Caco-2 (cell line): ENCODE measurements at places on chromosomes 2 and 18. TPM values are rescaled to one million over a fixed set of nuclear protein-coding genes. Genes with fewer than 3 reads are reported as not detected.

DNA sequence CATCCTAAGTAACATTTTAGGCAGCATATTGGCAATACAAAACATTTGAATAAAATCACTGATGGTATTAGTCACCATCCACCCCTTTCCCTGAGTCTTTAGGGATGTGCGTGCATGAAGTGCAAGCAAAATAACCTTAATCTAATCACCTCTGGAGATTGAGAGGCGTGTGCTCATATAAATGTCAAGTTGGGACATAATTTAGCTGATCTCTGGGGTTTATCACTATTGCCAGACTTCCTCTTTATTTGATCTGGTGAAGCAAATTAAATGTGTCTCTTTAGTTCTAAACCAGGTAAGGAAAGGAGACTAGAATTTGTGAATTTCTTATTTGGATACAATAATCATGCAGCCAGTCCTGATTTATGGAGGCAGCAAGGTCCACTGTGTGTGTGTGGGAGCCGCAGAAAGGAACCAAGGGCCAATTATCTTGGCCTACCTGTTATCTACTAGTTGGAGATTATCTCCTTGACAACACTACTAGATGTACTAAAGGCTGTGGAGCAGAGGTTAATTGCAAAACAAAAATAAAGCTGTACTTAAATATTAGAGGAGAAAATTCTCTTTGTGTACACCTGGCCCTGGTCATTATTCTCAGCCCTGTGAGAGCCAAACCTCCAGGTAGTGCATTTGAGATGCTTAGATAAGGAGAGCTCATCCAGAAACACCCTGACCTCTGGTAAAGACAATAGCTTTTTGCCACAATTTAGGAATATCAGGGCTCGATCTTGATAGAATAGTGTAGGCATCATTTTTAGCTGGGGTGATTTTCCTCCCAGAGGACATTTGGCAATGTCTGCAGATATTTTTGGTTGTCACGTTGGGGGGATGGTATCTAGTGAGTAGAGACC lies 78.2 kb downstream of the HRH4 start:
- DNase-seq: peak; percentile 34

- no peak for DNase-seq
Observed at GRCh38 chr2:99031481-99031880, 95.5 kb upstream of the CRACDL start.

GRCh38 chr2:68762100-68762499 lies 27.5 kb downstream of the ARHGAP25 start:
- no peak for DNase-seq

Gene CAPN14
- total RNA-seq: 0.21 and 0.23 TPM in 2 replicates
